ENCODE measurements at places on chromosomes 3 and 15.
A peak's percentile ranks its signal among the peaks of the same experiment; 100 is the strongest.

GRCh38 chr15:25727867-25728600 is 135.1 kb downstream of the ATP10A start:
- no peak for DNase-seq

DNA sequence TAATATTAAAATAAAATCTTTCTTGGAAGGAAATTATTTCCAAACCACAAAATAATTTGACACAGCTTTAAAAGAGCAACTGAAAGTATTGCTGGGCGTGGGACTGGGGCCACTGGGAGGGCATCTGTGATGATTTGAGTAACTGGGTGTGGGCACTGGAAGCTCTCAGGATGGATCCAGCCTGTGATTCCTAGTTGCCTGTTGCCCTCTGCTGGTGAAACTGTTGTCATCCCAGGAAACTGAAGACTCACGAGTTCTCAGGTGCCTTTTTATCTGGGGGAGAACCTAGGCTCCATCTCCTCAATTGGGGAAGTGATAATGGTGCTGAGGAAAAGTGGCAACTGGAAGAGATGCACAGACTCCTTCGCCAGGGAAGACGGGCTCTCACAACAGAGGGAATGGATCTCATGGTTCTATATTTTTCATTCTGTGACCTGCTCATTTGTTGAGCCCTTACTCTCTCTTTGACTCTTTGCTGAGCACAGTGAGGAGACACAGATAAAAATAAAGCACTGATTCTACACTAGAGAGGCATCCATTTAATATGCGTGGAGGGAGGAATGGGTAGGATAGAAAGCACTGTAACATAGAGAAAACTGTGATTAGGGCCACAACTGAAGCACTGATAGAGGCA is 61.6 kb downstream of the TPRG1 start:
- peak; percentile 36 for DNase-seq

DNA sequence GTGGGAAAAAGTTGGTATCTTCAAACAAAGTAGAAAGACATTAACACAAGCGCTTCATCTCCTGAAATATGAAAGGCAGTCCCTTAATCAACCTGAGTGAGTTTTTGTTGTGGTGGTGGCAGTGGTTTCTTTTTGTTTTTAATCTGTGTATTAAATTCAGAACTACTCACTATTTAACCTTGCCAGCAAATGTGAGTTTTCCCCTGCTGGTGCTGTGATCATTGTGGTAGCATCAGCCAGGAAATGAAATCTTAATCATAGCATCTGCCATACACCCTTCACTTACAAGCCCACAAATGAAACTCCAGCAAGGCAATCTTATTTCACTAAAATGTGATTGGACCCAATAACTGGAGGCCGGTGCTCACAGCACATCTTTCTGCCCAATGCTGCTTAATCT is 229.7 kb downstream of the SHOX2 start:
- no peak for DNase-seq

DNA sequence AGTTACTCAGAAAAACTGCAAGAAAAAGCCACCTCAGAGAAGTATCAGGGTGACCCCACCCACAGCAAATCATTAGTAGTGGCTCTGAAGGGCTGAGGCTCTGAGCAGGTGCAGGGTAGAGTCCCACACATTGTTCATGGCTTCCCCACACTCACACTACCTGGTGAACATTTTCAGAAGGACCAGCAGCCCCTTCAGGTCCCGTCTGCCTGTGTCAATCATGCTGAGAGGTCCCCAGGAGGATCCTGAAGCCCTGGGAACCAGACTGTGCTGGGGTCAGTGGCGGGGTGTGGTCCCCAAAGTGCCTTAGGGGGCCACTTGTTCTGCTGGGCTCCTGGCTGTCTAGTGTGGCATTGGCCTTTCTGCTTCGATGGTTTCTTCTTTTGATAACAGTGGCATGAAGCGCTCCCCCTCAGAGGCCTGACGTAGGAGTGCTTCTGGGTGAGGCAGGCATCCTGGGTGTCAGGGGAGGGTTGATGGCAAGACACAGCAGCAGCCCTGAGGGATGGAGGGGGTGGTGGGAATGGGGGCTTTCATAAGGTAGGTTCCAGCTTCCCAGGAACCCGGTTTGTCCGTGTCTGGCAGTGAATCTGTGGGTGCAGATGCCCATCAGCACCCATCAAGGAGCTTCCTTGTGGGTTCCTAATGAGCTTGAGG is 19.0 kb upstream of the FANCD2 start:
- DNase-seq: no peak

DNA sequence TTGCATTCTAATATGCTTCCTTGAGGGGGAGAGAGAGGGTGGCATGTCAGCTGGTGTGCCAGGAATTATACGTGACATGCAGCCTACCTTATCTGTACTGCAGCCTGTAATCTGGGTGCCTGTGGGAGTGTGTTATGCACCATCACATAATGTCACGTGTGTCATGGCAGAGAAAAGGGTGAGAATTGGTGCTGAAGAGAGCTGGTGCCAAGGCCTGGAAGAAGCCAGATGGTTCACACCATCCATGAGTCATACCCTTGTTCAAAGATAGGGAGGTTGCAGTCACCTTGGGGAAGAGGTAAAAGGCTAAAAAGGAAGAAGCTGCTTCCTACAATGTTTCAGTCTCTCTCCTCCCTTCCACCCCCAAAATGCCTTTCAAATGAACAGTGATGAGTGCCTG is 5.3 kb downstream of the BRPF1 start:
- DNase-seq: no peak

DNA sequence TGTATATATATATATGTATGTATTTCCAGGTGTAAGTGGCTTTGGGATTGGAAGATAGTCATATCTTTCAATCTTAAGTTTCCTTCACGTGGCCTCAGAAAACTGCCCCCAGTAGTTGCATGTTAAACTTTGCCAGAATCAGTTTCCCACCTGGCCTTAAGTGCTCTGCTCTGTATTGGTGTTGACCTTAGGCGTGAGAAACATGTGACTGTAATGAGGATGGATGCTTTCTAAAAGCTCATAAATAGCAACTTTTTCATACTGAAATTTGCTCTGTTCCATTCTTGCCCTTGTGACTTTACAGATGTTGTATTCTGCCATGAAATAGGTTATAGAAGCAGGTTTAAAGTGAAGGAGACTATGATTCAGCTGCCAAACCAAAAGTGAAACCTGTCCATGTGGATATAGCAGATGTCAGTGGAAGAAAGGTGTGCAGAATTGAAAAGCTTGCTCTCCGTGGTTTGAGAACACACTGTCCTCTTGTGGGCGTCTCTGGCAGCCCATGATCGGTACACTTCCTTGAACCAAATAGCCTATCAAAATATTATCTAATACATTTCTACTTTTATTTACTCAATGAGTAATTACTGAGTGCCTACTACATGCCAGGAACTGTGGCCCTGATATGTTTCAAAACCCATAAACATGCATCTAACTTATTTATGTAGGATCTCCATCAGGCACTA is 15.8 kb downstream of the SCG5 start:
- DNase-seq: no peak

DNA sequence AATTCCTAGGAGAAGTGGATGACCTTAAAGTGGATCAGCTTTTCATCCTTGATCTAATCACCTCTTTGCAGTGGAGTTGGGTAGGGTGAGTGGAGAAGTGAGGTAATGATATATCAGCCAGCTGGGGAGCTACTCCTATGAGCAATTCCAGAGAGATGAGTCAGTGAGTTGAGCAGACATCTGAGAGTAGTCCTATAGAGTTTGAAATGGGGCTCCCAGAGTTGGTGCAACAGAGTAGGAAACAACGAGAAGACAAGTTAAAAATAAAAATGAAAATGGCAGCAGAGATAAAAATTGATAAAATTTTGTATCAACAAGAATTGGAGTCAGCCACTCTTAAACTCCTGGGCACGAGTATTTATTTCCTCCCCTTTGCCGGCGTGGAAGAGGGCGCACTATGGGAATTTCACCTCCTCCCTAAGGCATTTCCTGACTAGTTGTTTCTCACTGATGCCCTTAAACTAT is 150.8 kb upstream of the DPH6 start:
- no peak for DNase-seq

DNA sequence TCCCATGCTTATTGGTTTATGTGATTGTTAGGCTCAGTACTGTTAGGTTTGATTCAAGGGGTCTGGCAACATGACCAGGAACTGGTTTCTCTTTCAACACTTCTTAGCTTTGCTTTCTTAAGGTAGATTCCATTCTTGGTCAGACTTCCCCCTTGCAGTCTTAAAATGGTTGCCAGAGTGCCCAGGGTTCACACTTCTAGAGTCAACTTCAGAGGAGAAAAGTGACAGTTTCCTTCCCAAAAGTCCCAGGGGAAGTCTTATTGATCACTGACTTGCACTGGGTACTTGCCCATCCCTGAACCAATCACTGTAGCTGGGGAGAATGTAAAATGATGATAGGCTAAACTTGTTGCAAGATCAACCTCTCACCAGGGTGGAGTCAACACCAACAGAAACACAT is 14.1 kb downstream of the MGLL start:
- no peak for DNase-seq

DNA sequence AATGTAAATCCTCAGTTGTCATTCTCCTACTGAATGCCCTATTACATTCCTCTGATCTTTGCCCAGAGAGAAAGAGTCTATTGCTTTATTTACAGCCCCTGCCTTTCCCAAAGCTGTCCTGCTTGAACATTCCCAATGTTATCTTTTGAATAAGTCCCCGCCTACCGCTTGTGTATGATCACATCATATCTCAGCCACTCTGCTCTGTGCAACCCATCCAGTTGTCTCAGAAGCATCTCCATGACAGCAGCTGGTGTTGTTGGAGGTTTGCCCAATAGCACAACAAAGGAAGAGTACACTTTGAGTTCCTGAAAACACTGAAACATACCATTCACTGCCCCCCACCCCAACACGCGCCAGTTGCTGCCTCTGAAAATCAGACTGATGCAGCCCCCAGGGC is 22.0 kb upstream of the FAM3D start:
- no peak for DNase-seq

DNA sequence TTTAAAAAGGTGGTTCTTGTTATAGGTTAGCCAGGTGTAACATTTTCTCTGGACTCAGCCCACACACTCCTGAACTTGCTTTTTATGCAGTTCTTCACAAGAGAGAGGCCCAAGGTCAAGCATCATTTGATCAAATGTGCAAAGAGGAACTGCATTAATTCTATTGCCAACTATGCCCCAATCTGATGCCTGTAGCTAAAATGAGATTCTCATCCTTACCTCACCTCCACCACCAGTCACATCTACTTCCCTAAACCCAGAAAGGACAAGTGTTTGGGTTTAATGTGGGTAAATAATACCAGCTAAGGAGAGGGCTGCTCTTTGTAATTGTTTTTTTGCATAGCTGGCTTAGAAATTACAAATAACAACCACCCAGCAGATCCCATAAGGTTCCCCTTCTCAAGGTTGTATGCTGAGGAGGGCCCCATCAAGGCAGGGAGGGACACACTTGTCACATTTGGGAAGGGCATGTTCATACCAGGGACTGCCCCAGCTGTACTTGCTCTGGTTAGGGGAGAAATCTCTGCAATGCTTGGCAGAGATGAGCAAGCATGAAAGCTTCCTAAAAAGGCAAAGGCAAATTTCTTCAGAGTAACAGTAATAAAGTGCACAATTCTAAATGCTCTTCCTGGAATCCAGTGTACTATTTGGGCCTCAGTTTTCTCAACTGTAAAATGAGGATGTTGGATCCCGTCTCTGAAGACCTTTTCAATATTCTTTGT is 76.2 kb downstream of the TGFBR2 start:
- DNase-seq: peak; percentile 45

GRCh38 chr15:43190178-43190577 is 5.0 kb downstream of the CCNDBP1 start:
- DNase-seq: no peak

DNA sequence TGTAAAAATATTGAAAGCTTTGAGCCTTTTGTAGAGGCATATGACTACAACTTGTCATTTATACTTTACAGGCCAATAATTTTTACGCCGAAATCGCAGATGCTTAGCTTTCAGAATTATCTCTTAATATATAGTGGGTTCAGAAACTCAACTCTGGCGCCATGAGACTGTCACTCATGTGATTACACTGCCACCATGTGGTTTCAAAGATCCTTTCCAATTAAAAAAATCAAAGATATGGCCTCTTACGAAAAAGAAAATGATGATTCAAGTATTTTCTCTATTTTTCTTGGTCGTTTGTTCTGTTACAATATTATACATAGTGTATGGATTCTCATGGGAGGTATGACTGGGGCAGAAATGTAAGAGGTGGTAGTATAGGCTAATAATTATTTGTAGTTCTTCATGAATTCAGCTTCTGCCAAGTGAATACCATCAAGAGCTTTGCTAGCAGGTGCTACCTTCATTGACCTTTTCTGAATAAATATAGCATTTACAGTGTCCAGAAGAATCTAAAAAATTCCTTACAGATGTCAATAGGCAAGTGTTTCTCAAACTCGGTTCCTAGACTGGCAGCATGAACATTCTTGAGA is 751.7 kb upstream of the GOLIM4 start:
- no peak for DNase-seq

- DNase-seq: no peak
Measured at GRCh38 chr15:60713119-60714084, 234.5 kb upstream of the ICE2 start.
